HS-27A (cell line): ENCODE measurements at places on chromosomes 4 and X.

GRCh38 chr4:107276052-107276451 lies 239.9 kb upstream of the DKK2 start:
- no peak for DNase-seq

DNA sequence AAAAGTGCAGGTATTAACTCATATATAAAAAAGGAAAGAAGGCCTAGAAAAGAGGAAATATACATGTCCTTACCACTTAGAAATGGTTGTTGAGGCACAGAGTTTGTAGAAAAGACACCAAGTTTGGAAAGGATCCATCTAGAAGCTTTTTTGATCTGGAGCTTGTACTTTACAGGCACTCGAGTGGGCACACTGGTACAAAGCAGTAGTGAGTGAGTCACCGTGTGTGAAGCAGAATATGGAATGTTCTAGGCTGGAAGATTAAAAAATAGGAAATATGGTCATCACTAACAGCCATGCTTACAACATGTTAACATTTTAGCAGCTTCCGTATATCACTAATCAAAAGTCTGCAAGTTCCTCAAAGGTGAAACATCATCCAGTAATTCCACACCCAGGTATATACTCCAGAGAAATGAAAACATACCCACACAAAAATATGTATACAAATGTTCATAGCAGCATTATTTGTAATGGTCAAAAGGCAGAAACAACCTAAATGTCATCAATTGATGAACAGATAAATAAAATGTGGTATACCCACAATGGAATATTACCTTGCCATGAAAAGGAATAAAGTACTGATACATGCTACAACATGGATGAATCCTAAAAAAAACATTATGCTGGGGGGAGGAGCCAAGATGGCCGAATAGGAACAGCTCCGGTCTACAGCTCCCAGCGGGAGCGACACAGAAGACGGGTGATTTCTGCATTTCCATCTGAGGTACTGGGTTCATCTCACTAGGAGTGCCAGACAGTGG lies 69.5 kb downstream of the FRYL start:
- no peak for DNase-seq

- DNase-seq, result no peak
Measured at GRCh38 chrX:118286066-118286762, 59.7 kb upstream of the WDR44 start.

GRCh38 chr4:182405087-182405486 lies 161.9 kb downstream of the TENM3 start:
- DNase-seq, result no peak

GRCh38 chrX:139448996-139449395 lies 81.5 kb upstream of the F9 start:
- no peak for DNase-seq

DNA sequence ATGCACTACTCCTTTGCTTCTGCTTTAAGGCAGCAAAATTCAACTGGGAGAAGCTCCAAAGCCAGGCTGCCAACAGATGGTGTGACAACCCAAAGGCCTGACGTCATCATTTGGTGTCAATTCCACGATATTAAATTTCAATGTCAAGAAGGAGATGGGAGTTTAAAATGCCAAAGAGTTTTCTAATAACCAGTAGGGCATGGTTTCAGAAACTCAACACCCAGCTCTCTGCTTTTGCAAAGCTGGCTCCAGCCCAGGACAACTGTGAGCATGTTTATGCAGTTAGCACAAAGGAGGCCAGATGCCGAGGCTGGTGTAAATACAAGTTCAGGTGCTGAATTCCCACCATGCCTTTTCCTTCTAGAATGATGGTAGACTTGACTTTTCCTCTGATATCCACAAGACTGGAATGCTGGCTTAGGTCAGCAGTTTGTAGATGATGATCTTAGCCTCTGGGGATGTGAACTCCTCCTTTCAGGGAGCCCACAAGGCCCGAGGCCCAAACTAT lies 67.3 kb downstream of the AFAP1 start:
- DNase-seq, result peak; percentile 93

- DNase-seq, result no peak
Measured at GRCh38 chr4:155687380-155687982, 20.8 kb downstream of the GUCY1A1 start.

DNA sequence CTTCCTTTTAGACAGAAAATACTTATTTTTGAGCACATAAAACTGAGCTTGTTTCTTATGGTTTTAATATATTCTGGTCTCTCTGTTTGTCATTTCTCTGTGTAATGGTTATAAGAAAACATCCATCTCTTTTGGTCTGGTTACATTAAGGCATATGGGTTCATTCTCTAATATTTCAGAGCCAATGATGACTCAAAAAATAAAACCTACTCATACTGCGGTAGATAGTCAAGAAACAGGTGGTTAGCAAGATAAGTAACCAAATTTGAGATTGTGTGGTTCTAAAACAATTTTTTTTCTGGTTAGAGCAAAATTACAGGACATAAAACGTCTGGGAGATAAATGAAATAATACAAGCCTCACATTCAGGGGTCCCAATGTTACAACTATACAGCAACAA lies 654.5 kb downstream of the STIM2 start:
- DNase-seq, result no peak

GRCh38 chr4:56607926-56608325 lies 73.2 kb downstream of the HOPX start:
- DNase-seq, result no peak

- DNase-seq, result no peak
Measured at GRCh38 chrX:54640736-54641135, 110.7 kb downstream of the GNL3L start.

DNA sequence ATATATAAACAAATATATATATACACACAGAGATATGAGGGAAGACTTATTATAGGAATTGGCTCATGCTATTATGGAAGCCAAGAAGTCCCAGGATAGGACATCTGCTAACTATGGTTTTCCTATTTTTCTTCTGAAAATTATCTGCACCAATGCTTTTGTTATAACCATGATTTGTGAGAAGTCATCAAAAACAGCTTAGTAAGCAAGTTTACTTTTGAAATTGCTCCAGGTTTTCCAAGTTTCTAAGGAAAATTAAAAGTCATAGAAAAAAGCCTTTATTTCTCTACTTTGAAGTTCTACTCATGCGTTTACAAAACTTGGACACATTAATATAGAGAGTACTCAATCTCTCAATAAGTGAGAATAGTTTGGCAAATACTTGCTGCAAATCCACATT lies 213.1 kb downstream of the TRAM1L1 start:
- no peak for DNase-seq

GRCh38 chr4:78799551-78800495 lies 23.7 kb downstream of the BMP2K start:
- DNase-seq, result no peak

- no peak for DNase-seq
Measured at GRCh38 chrX:101803451-101803850, 128.4 kb downstream of the ZMAT1 start.

DNA sequence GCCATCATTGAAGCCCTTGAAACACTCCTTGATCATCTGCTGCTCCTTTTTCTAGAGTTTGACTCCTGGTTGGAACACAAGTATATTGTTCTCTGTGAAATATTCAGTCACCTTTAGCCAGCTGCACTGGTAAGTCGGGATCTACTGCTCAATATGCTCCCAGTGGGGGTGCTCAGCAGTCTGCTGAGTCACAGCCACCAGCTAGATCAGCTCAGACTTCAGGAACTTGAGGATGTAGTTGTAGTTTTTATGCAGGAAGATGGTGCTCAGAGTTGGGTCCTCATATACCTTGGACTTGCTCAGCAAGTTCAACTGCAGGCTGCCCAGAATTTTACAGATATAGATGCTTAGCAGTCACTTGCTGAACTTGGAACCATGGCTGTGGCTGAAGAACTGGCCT lies 202.5 kb upstream of the RPL34 start:
- no peak for DNase-seq

GRCh38 chr4:56007154-56007553 lies 58.4 kb downstream of the CEP135 start:
- DNase-seq, result no peak

DNA sequence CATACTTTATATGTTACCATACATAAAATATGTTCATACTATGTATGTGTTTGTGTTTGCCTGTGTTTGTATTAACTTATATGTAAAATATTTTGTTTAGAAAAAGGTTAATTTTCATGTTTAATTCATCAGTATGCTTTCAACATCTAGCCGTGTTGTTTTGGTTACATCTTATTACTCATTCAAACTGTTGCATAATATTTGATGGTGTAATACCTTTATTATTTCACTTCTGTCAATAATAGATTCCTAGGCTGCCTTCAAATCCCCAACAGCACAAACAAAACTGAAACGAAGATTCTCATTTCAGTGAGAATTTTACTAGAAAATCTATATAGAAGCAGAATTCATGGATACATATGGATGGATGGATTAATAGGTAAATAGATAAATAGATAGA lies 462.3 kb upstream of the ADGRL3 start:
- DNase-seq, result no peak

DNA sequence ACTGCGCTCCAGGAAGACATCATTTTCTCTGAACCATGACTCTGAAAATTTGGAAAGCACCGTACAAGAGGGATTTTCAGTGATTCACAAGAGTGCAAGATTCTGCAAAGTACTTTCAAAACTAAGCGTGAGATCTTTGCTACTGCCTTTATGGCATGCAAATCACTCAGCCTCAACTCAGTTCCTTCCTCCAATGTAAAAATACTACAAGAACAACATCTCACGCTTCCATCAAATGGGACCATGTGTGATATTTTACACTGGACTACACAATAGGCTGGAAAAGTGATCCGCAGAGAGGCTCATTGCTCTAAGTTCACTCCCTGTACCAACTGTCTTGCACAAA lies 674 bp upstream of the IL15 start:
- DNase-seq, result no peak

- DNase-seq, result peak; percentile 11
Measured at GRCh38 chr4:140688711-140689598, 67.2 kb downstream of the TBC1D9 start.

- no peak for DNase-seq
Measured at GRCh38 chrX:5958523-5958922, 270.1 kb downstream of the NLGN4X start.

GRCh38 chrX:74420196-74421035 lies 877 bp upstream of the SLC16A2 start:
- peak; percentile 19 for DNase-seq

DNA sequence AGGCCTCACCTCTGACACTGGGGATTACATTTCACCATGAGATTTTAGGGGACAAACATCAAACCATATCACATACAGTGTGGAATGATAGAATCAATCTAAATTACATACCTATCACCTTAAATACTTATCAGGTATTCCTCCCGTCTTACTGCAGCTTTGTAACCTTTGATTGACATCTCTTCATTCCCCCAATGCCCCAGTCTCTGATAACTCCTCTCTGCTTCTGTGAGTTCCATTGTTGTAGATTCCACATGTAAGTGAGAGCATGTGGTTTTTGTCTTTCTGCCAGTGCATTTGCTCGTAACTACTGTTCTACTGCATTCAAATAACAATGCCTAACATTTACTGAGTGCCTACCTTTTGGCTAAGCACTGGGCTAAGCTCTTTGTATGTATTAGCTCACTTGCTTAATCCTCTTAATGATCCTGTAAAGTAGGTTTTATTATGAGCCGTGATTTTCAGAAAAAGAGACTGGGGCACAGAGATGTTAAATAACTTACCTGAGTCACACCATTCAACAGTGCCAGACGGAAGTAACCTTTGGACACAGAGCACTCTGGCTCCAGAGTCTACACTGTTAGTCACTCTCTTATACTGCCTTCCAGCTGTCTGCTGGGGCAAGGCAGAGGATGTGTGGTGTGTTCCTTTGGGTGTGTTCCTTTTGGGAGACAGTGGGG lies 63.7 kb upstream of the ESX1 start:
- DNase-seq, result no peak

GRCh38 chr4:112288455-112288854 lies 2.8 kb upstream of the TIFA start:
- no peak for DNase-seq

GRCh38 chrX:153727123-153727931 lies 2.7 kb downstream of the ABCD1 start:
- DNase-seq, result no peak

DNA sequence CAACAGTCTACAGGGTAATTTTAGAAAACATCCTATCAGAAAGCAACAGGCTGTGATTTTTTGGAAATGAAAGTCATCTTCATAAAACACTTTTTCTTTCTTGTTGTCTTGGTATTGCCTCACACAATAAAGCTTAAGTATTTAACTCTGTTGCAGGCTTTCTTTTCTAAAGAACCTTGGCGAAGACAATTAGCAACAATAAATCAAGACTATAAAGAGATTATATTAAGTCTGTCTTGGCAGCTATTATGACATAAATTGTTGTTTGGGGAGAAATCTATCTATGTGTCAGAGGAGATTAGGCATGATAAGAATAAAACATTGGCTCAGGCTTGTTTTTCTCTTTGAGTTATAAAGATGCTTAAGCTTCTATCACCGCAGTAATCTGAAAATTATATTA lies 1774.8 kb downstream of the ARAP2 start:
- DNase-seq, result no peak

- no peak for DNase-seq
Measured at GRCh38 chr4:10030972-10031667, 9.8 kb upstream of the SLC2A9 start.

- no peak for DNase-seq
Measured at GRCh38 chr4:3340700-3341083, 47.9 kb downstream of the RGS12 start.

- no peak for DNase-seq
Measured at GRCh38 chrX:134761788-134762187, 103.5 kb upstream of the PLAC1 start.

GRCh38 chr4:41532336-41532735 lies 5.6 kb upstream of the LIMCH1 start:
- no peak for DNase-seq

- DNase-seq, result no peak
Measured at GRCh38 chr4:76055016-76055415, 19.1 kb upstream of the CXCL11 start.

- no peak for DNase-seq
Measured at GRCh38 chr4:168480931-168481611, 779 bp upstream of the DDX60L start.

GRCh38 chr4:40232610-40233009 lies 35.8 kb downstream of the RHOH start:
- no peak for DNase-seq

- DNase-seq, result peak; percentile 39
Measured at GRCh38 chrX:65668377-65669310, 1.2 kb downstream of the MSN start.

GRCh38 chrX:67787196-67787595 lies 243.4 kb downstream of the AR start:
- no peak for DNase-seq

DNA sequence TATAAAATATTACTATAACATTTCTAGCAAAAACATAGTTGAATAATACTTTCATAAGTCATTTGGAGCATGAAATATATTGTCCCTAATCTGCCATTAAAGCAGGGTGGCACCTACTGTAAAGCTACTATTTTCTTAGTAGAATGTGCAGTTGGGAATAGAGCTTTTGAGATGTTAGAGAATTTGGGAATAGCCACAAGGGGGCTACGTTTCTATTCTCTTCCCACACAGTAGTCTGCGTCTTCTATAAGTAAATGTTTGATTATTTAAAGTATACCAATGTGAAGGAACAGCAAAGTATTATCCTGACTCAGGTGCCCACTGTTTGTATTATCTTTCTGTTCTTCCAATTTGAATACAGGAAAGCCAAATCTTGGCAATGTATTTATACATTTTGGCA lies 323.2 kb upstream of the GIMD1 start:
- no peak for DNase-seq
